ENCODE measurements at places on chromosomes 5 and 9.

DNA sequence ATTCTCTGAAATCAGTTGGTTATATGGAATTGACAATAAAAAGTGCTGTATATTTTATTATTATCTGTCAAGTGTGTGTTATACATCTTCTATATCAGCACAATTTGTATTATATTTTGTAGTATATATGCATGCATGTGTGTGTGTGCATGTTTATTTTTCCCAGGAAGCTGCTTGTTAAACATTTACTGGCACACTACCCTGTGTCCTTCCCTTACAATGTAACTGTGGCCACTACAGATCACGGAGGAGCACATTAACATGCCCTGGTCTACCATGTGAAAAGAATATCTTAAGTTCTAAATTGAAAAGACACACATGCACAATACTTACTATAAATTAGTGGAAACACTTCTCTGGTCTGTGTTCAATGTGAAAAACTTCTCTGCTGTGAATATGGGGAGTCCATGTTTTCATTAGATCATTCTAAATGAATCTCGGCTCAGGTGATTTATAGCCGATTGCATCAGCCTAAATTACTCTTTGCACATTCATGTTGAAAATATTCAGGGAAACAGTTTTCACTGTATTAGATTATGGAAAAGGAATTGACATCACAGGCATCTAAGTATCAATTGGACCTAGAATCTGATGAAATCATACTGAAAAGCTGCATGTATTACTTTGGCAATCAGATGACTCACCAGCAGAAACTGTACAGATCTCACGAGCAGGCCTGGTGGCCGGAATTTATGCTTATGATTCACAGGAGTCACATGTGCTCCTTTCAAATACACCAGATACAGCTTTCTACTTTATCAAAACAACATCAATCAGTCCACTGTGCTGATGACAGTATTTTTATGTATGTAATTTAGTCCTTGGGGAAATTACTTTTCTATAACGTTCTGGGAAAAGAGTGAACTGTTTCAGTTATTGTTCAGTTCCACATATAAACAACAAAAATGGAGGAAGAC is 39.4 kb downstream of the LURAP1L start:
- no peak for DNase-seq

DNA sequence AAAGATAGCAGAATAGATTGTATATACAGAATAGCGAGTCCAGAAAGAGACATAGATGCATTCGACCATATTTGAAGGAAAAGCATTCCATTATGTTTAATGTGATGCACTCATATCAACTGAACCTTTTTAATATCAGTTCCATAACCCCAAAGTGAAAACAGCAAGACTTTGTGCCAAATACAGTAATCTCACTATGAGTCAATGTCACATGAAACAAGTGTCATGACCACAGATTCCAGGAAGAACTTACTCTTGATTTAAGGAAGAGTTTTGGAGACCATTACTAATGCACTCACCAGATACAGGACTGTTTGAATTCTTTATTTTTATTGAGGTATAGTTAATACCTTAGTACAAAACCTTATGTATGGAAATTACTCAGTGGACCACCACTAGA is 220.5 kb downstream of the SH3GL2 start:
- DNase-seq, result no peak

DNA sequence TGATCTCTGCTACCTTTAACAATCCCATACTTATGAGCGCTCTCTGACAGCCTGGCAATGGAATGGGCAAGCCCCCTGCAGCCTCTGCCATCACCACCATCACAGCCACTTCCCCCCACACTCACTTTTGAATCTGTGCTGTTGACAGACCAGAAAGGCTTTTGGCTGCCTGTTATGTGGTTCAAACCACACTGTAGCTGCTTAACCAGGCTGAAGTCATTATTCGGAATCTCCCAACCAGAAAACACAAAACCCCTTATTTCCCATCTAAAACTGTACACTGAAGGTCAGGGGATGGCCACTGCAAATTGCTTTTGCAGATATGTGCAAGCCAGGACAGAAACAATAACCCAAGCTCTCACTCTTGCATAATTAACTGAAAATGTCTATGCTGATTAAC is 35.8 kb downstream of the PTCH1 start:
- no peak for DNase-seq

DNA sequence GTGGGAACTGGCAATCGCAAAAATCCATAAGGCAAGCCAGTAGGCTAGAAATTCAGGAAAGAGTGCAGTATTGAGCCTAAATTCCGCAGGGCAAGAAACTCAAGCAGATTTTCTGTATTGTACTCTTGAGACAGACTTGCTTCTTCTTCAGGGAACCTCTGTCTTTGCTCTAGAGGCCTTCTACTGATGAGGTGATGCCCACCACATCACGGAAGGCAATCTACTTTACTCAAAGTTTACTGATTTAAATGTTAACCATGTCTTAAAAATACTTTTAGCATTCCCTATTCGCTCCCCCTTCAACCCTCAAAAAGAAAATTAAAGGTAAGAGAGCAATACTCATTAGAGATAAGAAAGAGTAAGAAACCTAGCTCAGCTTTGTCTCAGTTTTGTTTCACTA is 11.3 kb downstream of the IL7R start:
- no peak for DNase-seq

- DNase-seq, result no peak
Observed at GRCh38 chr9:85067792-85068191, 398.3 kb downstream of the NTRK2 start.

DNA sequence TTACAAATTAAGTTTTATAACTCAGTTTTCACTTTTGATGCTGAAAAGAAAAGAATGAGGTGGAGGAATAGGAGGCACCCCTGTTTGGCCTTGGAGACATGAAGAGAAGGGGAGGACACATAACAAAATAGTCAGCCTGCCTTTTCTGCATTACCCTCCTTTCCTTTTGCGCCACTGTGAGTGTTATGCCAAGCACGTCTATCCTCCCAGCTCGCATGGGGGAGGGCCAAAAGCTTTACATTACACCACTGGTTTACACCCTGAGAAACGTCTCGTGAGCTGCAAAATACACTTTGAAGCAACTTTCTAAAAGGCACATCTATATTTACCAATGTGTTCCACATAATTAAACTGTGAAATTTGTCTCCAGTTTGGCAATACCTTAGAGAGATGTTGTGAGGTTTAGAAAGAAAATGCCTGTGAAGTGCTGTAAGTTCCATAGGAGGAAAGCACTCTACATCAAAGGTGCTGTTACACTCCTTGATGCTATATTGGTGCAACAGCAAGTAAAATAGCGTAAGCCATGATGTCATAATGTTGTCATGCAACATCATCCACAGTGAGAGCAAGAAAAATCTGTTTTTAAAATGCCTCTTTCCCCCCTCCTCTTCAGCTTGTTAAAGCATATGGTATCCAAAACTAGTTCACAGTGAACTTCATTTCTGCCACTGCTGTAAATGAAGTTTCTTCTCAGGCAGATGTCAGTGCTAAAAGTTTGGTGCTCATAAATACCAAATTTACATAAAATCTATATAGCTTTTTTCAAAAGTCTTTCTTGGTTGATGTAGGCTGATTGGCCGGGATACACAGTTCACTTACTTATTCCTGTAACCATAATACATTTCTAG is 50.3 kb downstream of the CETN3 start:
- no peak for DNase-seq

- DNase-seq, result no peak
Observed at GRCh38 chr9:17699615-17700330, 120.9 kb downstream of the SH3GL2 start.

DNA sequence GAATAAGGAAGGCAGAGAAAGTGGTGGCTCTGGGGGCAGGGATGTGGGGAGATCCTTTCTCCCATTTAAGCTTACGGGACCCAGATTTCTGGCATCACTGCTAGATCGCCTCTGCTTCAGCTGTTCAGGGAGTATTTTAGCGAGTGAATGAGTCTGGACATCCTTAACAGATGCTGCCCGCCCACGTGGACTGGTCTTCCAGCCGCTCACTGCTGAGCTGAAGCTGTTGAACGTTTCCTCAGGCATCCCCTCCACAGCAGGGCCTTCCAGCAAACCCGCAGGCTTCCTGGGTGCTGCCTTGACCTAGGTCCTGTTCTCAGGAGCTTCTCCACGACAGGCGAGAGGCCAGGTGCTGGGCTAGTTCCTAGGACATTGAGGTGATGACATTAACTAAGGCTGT is 144.4 kb upstream of the EFNA5 start:
- DNase-seq, result no peak

DNA sequence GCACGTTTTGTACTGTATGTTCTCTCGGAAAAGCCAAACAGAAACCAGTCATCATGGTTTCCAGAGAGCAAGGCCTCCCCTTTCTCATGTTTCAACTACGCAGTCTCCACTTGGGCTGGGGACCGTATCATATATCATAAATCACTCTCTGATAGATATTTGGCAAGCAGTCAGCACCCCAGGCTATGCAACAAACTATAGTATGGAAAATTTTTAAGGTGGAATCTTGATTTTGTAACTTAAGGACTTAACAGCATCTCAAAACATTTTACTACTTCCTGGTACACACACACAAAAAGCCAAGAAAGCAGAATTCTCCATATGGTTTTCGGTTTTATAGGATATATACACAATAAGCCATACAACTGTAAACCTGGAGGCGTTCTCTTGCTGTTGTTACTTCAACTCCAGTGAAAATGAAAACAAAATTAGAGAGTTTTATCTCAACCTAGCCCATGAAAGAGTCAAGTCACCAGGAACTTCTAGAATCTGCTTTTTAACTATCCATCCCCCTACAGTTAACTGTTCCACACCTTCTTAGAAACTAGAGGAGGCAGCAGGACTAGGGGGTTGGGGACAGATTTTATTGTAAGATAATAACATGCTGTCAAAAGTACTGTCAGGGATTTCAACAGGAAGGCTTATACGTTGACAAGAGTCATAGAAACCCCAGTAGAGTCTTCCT is 283.4 kb downstream of the NFIB start:
- no peak for DNase-seq

DNA sequence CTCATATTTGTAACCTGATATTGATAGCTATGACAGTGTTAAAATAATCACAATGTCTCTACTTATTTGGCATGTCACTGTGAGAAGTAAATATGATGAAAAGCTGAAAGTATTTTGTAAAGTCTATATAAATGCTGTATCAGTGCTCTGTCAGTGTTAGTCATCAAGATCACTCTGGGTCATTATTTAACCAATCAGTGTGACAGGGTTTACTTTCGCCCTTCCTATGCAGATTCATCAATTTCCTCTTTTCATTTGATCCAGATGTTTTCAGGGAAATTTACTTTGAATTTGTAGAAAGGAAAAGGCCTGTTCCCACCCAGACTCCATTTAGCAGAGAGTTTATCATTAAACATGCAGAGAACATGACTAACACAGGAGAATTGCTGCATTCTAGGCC is 9.9 kb upstream of the PCSK5 start:
- no peak for DNase-seq

GRCh38 chr9:14713187-14713767 is 9.3 kb downstream of the CER1 start:
- no peak for DNase-seq

DNA sequence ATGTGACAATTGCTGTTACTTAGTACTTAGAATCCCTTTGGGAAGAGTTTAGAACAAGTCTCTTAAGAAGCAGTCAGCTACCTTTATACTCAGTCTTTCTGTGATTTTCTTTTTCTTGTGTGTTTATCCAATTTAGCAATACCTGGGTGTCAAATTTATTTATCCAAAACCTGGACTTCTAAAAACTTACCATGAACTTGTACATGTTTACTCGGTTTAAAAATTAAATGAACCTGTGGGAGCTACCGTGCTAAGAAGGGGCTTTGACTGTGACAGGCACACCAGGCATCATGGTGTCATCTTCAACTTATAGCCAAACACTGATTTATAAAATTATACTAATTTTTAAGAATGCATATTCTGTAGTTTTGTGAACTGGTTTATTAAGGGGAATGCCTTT is 96.5 kb downstream of the XRCC4 start:
- no peak for DNase-seq

DNA sequence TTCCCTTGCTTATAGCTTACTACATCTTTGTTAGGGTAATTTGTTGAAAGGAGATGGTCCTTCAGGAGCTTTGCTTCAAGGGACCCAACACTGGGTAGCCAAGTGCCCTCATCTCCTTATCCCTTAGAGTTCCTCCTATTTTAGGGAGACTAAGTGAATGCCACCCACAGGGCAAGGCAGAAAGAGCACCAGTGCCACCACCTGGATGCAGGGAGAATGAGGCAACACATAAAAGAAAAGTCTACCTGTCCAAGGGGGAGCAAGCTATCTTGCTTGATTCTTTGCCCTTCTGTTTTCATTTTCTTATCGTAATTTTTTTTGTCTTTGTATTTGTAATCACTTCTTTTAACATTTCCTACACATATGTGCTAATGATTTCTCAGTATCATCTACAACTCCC is 205.5 kb downstream of the NPR3 start:
- DNase-seq, result no peak

- no peak for DNase-seq
Observed at GRCh38 chr5:1855596-1855995, 27.1 kb downstream of the IRX4 start.

DNA sequence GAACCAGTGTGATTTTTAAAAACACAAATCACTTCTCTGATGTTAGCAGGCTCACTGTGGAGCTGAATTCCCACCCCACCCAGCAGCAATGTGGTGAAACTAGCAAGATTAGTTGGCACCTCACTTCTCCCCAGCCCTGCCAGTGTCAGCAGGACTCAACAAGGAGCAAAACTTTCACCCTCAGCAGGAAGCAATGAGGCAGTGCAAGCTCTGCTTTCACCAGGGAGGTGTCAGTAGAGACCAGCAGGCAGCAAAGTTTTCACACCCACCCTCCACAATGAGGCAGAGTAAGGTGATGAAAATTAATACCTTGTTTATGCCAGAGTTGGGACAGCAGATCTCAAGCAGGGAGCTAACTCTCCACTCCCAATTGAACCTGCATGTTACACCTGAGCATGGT is 565.0 kb downstream of the CETN3 start:
- no peak for DNase-seq

DNA sequence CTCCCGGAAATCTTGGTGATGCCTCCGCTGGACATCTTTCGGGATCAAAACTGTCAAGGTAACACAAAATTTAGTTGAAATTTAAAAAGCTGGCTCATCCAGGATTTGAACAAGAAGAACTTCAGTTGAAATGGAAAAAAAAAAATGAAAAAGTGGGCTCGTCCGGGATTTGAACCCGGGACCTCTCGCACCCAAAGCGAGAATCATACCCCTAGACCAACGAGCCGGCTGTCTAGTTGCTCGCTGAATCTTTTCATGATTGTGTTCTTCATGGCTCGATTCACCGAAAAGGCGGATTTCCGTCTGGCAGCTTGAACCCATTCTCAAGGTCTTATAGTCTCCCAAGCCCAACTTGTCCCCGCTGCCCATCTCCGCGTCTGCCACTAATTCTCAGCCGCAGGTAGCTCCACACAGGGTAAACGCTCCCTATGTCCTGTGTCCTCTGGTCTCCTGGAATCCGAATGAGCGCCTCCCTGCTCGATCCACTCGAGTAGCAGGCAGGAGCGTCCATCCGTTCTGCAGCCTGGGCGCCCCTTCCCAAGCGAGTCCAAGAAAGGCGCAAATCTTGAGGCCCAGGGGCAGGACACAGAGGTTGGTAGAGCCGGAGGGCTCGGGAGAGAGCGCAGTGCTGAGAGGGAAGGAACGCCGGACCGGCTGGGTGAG is 16.2 kb downstream of the TRIM7 start:
- peak; percentile 71 for DNase-seq

- no peak for DNase-seq
Observed at GRCh38 chr5:149083846-149084245, 21.0 kb upstream of the SH3TC2 start.

Measured in progenitor cell of endocrine pancreas (in vitro differentiated cells).